Activated CD8-positive, alpha-beta memory T cell treated with anti-CD3 and anti-CD28 coated beads, Interleukin-2, amount 10 ng/mL, durations not matched to agents 7 days and 5 days (primary cell): ENCODE measurements at places on chromosomes 12 and 14. TPM values are rescaled to one million over a fixed set of nuclear protein-coding genes. Genes with fewer than 3 reads are reported as not detected.

The PELI2 gene
- 1.1 TPM for total RNA-seq

The KLHDC1 gene
- 1.9 TPM for total RNA-seq

The HCAR1 gene
- 0.23 TPM for total RNA-seq

The KLRC3 gene
- total RNA-seq, result 9.9 TPM

The ARMH4 gene
- not detected for total RNA-seq

The LRP1-AS gene
- not detected for total RNA-seq

The DAAM1 gene
- total RNA-seq, result 12.1 TPM

The KCNA1 gene
- not detected for total RNA-seq

The WIF1 gene
- total RNA-seq, result not detected

The CLBA1 gene
- total RNA-seq, result 0.56 TPM

The PROX2 gene
- total RNA-seq, result 0.44 TPM

The ASPG gene
- not detected for total RNA-seq

The HIF1A gene
- total RNA-seq, result 134 TPM

The NELL2 gene
- total RNA-seq, result 76.9 TPM

The COL2A1 gene
- total RNA-seq, result 0.33 TPM

The CTSG gene
- not detected for total RNA-seq

The GARIN6 gene
- not detected for total RNA-seq

The CACNA2D4 gene
- total RNA-seq, result 5.9 TPM

The MYRFL gene
- not detected for total RNA-seq

The ZDHHC22 gene
- total RNA-seq, result not detected

The AICDA gene
- total RNA-seq, result not detected

The RAD9B gene
- total RNA-seq, result 2.2 TPM

The FAIM2 gene
- total RNA-seq, result 0.06 TPM

The SLC7A7 gene
- total RNA-seq, result 0.16 TPM

The GPR68 gene
- 44.5 TPM for total RNA-seq

The TAS2R10 gene
- 0.29 TPM for total RNA-seq

The PTCSC3 gene
- not detected for total RNA-seq

The APOF gene
- not detected for total RNA-seq

The KRT78 gene
- not detected for total RNA-seq

The PLCZ1 gene
- not detected for total RNA-seq

The MIP gene
- not detected for total RNA-seq

The KIF5A gene
- total RNA-seq, result 2.1 TPM

The C12orf54 gene
- not detected for total RNA-seq

The NKX2-1 gene
- not detected for total RNA-seq

The KLRC2 gene
- total RNA-seq, result 6.8 TPM

The NXPH4 gene
- 0.58 TPM for total RNA-seq

The GIT2 gene
- total RNA-seq, result 90.6 TPM

The KLHL33 gene
- 0.59 TPM for total RNA-seq

The SLC5A8 gene
- total RNA-seq, result not detected

The DUSP16 gene
- 43.0 TPM for total RNA-seq

The VRTN gene
- total RNA-seq, result not detected

The LHX5 gene
- total RNA-seq, result not detected

The IL31 gene
- not detected for total RNA-seq

The INSM2 gene
- not detected for total RNA-seq

The CPNE8 gene
- 3.9 TPM for total RNA-seq

The GUCY2C gene
- total RNA-seq, result not detected

The INHBE gene
- total RNA-seq, result 0.35 TPM

The MYF5 gene
- total RNA-seq, result not detected

The AGAP2 gene
- 72.7 TPM for total RNA-seq

The GPR65 gene
- 21.1 TPM for total RNA-seq
